ENCODE measurements at places on chromosomes 4 and X. TPM values are rescaled to one million over a fixed set of nuclear protein-coding genes. Genes with fewer than 3 reads are reported as not detected.

GRCh38 chrX:153828723-153829548 is 1.4 kb downstream of the PDZD4 start:
- H3K27me3 ChIP-seq: no peaks in the 10 kb centered on the region
- DNase-seq: no peak
- peak overlapping the region; percentile 51 for H3K4me3 ChIP-seq
- no peak overlapping the region for H3K27ac ChIP-seq
- no peaks in the 10 kb centered on the region for H3K4me1 ChIP-seq

UGT2A2 gene
- not detected for total RNA-seq

GRCh38 chrX:102835504-102836146 is 101.4 kb upstream of the RAB40AL start:
- H3K27ac ChIP-seq: no peak overlapping the region
- H3K27me3 ChIP-seq: no peaks in the 10 kb centered on the region
- no peaks in the 10 kb centered on the region for H3K4me1 ChIP-seq
- no peak overlapping the region for H3K4me3 ChIP-seq
- DNase-seq: no peak
- H3K36me3 ChIP-seq: peaks cover 3% of the 10 kb centered on the region

- no peak for DNase-seq
- H3K27me3 ChIP-seq: no peaks in the 10 kb centered on the region
- H3K4me1 ChIP-seq: peaks cover 4% of the 10 kb centered on the region
- H3K27ac ChIP-seq: no peak overlapping the region
- H3K4me3 ChIP-seq: no peak overlapping the region
- H3K36me3 ChIP-seq: no peaks in the 10 kb centered on the region
Measured at GRCh38 chrX:67555578-67556203, 11.9 kb downstream of the AR start.

GRCh38 chr4:174752026-174752425 is 77.0 kb downstream of the GLRA3 start:
- no peak overlapping the region for H3K27ac ChIP-seq
- no peak for DNase-seq
- H3K4me1 ChIP-seq: no peaks in the 10 kb centered on the region
- H3K27me3 ChIP-seq: no peaks in the 10 kb centered on the region

ANKRD50 gene
- total RNA-seq: 15.1 TPM

- no peaks in the 10 kb centered on the region for H3K27me3 ChIP-seq
- H3K4me3 ChIP-seq: no peak overlapping the region
- no peak for DNase-seq
- H3K27ac ChIP-seq: no peak overlapping the region
- H3K36me3 ChIP-seq: no peaks in the 10 kb centered on the region
- no peaks in the 10 kb centered on the region for H3K4me1 ChIP-seq
Measured at GRCh38 chr4:136392576-136392975, 1139.7 kb downstream of the PCDH18 start.

GRCh38 chr4:8209181-8209874 is 10.2 kb downstream of the SH3TC1 start:
- H3K27ac ChIP-seq: no peak overlapping the region
- no peak overlapping the region for H3K4me3 ChIP-seq
- H3K4me1 ChIP-seq: no peaks in the 10 kb centered on the region

DNA sequence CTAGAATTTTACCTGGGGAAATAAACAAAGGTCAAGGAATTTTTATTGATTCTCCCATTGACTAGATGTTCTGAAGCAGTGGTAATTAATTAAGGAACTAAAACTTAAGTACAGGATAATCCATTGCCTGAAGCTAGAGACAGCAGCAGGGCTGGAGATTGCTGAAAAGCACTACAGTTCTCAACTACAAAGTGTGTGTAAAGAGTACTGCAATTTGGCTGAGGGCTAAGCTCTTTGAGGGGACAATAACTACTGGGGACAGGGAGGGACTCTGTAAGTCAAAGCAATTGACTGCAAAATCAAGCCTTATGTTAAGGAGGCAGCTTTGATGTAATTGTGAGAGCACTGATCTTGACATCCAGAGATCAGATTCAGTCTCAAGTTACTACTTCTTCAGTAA is 260.4 kb downstream of the GALNTL6 start:
- no peak for DNase-seq
- no peak overlapping the region for H3K4me3 ChIP-seq
- no peaks in the 10 kb centered on the region for H3K4me1 ChIP-seq
- no peaks in the 10 kb centered on the region for H3K36me3 ChIP-seq
- no peaks in the 10 kb centered on the region for H3K27me3 ChIP-seq

DNA sequence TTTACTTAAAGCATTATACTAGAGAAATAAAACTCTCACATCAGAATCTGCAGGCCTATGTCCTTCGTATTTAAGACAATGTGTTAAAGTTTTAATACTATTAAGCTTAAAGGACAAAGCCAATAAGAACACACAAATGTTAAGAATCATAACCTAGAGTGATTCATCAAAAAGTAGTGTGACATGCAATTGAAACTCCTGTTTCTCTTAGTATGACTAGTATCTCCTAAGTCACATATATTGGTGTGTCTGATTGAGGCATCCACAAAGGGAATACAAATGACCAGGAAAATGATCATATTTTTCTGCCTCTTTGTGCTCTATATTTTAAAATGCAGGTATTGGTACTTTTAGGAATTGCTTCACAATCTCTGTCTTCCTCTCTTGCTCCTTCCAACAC is 23.8 kb downstream of the GPRASP3 start:
- DNase-seq: no peak
- no peak overlapping the region for H3K27ac ChIP-seq
- H3K4me3 ChIP-seq: no peak overlapping the region
- H3K36me3 ChIP-seq: no peaks in the 10 kb centered on the region
- no peaks in the 10 kb centered on the region for H3K4me1 ChIP-seq

DNA sequence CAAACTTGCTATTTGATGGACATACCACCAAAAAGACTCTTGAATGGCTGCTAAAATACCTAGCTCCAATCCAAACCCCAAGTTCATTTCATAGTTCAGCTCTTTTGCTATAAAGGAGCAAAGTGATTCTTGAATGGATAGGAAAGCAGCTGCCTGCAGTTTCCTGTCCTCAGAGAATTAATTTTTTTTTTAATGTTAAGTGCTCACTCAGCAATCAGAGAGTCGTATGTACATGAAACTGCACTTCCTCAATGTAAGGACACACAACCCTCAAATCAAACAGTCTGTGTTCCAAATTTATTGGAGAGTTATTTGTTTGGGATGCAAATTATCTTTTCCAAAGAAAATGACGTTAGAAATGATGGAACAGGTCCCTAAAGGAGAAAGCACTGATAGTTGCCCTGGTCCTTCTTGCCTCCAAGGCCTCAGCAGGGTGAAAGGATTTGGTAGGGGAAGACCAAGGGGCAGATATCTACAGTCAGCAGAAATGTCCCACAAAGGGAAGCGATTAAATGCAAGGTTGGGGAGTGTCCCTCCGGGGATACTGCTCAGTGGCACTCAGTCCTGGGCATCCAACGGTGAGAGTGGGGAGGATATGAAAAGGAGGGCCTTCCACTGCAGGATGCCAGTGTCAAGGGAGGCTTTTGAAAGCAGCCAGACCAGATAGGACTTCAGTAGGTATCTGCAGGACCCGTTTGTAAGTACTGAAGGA is 67.2 kb upstream of the RASGEF1B start:
- H3K36me3 ChIP-seq: no peaks in the 10 kb centered on the region
- H3K4me3 ChIP-seq: no peak overlapping the region
- no peak overlapping the region for H3K27ac ChIP-seq
- DNase-seq: no peak

ATP8A1 gene
- 29.7 TPM for total RNA-seq

DNA sequence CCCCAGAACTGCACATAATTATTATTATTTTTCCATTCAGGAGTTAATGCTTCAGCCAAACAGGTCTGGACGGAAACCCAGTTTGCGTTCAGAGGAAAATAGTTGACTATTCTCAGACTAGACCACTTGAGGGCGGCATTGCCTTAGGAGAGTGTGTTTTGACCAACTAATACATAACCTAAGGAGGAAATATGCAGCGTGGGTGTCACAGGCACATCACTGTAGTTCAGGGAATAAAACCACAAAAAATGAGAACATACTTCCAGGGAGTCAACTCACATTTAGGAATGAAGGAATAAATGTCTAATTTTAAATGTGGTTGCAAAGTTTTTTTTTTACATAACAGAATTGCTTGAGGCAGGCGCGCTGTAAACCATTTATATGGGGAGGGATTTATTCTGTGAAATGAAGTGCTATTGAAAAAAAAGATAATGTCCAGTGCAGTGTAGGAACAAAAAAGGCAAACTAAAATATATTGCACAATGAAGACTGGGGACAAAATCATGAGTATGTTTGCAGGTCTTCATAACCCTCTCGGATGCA is 93.3 kb downstream of the SYNPO2 start:
- H3K27ac ChIP-seq: no peak overlapping the region
- DNase-seq: peak; percentile 74
- no peaks in the 10 kb centered on the region for H3K36me3 ChIP-seq
- H3K27me3 ChIP-seq: no peaks in the 10 kb centered on the region

- no peaks in the 10 kb centered on the region for H3K27me3 ChIP-seq
- H3K36me3 ChIP-seq: no peaks in the 10 kb centered on the region
- H3K27ac ChIP-seq: no peak overlapping the region
- no peak for DNase-seq
Measured at GRCh38 chrX:47579537-47579936, 2.7 kb upstream of the TIMP1 start.

GRCh38 chr4:1086011-1086410 is 27.4 kb downstream of the RNF212 start:
- H3K27me3 ChIP-seq: peaks cover 11% of the 10 kb centered on the region
- no peaks in the 10 kb centered on the region for H3K36me3 ChIP-seq
- no peak overlapping the region for H3K27ac ChIP-seq
- DNase-seq: no peak

PFKFB1 gene
- not detected for total RNA-seq

RASL11B gene
- total RNA-seq: 15.5 TPM

MBNL3 gene
- total RNA-seq: 4.6 TPM

FABP2 gene
- not detected for total RNA-seq

DNA sequence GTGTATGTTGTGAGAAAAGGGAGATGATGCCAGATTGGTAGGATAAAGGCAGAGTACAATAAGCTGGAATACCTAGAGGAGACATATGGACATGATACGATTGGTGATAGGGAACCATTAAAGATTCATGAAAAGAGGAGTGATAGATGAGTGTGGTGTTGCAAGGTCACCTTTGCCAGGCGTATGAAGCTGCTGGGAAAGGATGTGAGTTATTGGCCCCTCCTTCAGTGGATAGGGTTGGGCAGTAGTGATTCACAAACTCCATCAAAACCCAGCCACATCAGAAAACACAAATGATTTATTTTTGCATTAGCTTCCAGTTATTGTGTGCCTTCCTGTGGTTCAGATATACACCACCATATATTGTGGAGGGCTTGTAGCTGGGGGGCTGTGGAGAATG is 34.3 kb downstream of the TMEM164 start:
- no peaks in the 10 kb centered on the region for H3K36me3 ChIP-seq
- no peaks in the 10 kb centered on the region for H3K4me1 ChIP-seq
- H3K27me3 ChIP-seq: no peaks in the 10 kb centered on the region
- DNase-seq: no peak

DNA sequence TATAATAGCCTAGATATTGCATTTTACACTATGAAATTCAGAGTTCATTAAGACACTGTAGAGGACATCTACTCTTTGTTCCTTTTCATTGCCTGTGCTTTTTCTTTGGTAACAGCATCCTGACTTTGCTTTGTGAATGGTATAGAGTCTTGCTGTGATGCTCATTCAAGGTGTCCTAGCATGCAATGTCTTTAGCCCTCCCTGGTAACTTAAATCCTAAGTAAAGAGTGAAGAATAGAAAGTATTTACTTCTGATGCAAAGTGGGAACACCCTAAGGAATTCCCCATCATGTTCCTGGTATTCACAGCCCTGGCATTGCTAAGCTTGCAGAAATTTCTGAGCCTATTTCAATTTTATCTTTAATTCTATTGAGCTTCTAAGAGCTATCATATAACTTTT is 400.1 kb downstream of the FAT4 start:
- H3K4me1 ChIP-seq: no peaks in the 10 kb centered on the region
- no peaks in the 10 kb centered on the region for H3K36me3 ChIP-seq
- no peak overlapping the region for H3K27ac ChIP-seq
- no peak overlapping the region for H3K4me3 ChIP-seq
- DNase-seq: no peak

PPP2R2C gene
- total RNA-seq: 4.8 TPM

S100P gene
- total RNA-seq: not detected

GRCh38 chr4:182931691-182932345 is 14.6 kb upstream of the DCTD start:
- no peaks in the 10 kb centered on the region for H3K36me3 ChIP-seq
- H3K27ac ChIP-seq: no peak overlapping the region
- H3K4me1 ChIP-seq: no peaks in the 10 kb centered on the region
- no peaks in the 10 kb centered on the region for H3K27me3 ChIP-seq
- H3K4me3 ChIP-seq: no peak overlapping the region

- DNase-seq: no peak
- no peak overlapping the region for H3K4me3 ChIP-seq
- no peak overlapping the region for H3K27ac ChIP-seq
- H3K27me3 ChIP-seq: no peaks in the 10 kb centered on the region
- no peaks in the 10 kb centered on the region for H3K4me1 ChIP-seq
Measured at GRCh38 chrX:110135618-110136017, 132.7 kb downstream of the TMEM164 start.

DNA sequence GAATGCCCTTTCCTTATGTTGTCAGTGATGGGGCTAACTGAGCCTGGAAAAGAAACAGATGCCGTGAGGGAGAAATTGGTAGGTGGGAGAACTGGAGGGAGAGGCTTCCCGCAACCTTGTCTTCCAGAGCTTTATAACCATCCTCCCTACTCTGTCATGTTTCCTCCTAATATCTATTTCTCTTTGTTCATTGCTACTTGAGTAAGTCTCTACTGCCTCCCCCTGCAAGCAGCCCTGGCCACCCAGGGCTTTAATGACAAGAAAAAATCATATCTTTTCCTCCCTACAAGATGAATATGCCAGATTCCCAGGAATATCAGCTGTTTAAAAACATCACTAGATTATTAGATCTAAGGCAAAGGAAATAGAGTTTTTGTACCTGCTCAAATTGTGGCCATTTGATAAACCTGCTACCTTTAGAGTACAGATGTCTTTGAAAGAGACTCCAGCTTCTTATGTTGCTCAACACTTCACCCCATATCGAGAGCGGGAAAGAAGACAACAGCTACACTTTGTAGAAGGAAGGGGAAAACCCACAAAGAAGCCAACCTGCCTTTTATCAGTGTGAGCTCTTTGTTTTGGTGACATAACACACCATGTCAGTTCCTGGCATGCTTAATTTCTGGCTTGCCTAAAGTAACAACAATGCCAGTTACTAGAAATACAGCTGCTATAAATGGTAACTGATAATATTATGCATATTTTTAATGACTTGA is 186.6 kb upstream of the LEF1 start:
- peaks cover 15% of the 10 kb centered on the region for H3K4me1 ChIP-seq
- H3K27me3 ChIP-seq: no peaks in the 10 kb centered on the region
- no peaks in the 10 kb centered on the region for H3K36me3 ChIP-seq
- DNase-seq: no peak
- H3K4me3 ChIP-seq: no peak overlapping the region

BGN gene
- 144 TPM for total RNA-seq

All from heart left ventricle (tissue), 16 donors.